ENCODE measurements at places on chromosomes 11 and 22. TPM values are rescaled to one million over a fixed set of nuclear protein-coding genes. Genes with fewer than 3 reads are reported as not detected.

The GRK3 gene
- 16.9 TPM for total RNA-seq

The ANKK1 gene
- total RNA-seq, result 2.4 TPM

The MUC2 gene
- total RNA-seq, result not detected

The APOBEC3B gene
- 1.5 TPM for total RNA-seq

The WBP2NL gene
- 12.7 TPM for total RNA-seq

DNA sequence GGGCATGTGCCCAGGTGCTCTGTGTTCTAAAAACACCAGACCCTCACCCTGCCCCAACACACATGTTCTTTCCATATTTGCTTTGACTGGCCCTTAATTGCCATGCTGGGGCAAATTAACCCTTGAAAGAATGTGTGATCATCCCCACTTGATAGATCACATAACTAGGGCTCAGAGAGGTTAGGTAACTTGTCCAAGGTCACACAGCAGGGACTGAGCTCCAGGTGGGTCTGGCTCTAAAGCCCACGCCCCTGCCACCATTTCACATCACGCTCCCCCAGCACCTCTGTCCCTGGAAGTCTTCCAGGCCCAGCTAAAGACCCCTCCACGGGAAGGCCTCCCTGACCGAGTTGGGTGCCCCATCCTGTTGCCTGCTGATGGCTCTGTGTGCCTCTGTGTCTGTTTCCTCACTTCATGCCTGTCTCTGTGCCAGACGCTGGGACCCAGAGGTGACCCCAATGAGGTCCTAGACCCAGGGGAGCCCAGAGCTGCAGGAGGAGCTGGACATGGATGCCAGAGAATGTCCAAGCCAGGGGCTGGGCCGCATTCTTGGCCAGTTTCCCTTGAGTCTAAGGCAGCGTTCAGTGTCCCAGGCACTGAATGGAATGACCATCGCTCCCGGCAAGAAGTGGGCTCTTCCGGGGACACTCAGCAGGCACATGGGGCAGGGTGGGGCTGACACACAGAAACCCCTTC, 79.7 kb downstream of the MYO7A start:
- DNase-seq, result no peak

DNA sequence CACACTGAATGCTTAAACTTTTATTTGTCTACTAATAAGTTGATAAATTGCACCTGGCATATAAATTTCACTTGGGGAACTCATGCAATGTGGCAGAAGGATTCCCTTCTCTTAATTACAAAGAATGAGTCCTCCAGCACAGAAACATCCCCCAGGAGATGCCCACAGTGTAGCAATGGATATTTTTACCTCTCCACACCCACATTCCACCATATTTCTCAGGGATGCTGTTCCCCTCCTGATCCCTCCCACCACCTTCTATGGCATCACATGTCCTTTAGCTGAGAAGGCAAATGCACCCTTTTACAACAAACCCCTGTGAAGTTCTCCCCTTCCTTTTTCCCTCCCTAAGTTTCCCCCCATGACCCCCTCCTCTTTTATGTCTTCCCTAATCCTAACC, 56.1 kb upstream of the UBASH3B start:
- no peak for DNase-seq

DNA sequence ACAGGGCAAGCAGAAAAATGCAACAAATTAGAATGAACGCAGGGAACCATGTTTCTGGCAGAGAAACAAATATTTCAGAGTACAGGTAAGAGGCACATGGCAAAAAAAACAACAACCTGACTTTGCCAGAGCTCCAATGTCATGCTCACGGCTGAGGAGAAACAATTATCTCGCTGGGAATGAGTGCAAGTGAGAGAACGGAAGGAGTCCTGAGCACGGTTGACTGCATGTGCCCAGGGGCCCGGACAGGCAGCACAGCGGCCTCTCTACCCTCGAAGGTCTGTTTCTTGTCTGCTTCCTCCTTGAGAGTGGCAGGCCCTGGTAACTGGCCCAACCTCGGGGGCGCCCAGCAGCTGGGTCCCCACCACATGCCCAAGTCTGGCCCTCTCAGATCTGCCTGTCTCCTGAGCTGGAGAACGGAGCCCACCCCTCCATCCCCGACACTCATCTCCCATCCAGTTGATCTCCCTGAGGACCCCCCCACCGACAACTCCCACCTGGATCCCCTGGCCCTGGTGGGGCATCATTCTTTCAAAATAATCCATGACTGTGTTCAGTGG, 24.6 kb upstream of the RTN4R start:
- DNase-seq, result no peak

- no peak for DNase-seq
These were observed 14.5 kb downstream of the CARS1 start for GRCh38 chr11:3042496-3043314.

DNA sequence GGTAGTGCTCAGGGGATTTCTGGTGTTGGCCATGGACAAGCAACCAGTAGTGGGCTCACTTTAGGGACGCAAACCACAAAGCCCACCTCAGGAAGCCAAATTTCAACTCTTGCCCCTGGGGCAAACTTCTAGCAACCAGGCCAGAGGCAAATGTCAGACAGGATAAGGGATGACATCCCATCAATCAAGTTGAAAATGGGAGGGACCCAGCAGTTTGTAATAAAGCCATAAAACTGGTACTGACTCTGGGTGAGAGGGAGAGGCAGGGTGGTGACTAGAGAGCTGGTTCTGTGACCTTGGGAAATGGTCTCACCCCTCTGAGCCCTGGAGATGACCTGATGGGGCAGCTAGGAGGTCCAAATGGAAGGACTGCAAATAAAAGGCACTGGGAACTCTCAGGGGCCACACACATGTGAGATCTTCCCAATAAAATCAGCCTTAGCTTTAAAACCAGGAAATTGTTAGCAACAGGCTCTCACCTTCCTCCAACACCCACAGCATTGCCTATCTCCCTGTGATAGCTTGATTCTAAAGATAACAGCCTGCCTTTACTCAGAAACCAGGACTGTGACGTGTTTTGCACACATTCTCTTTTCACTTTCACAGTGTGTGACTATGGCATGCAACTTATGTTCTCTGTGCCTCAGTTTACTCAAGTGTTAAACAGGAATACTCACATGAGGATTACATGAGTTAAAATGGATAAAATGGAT, 6.4 kb upstream of the TBC1D10A start:
- DNase-seq, result no peak

DNA sequence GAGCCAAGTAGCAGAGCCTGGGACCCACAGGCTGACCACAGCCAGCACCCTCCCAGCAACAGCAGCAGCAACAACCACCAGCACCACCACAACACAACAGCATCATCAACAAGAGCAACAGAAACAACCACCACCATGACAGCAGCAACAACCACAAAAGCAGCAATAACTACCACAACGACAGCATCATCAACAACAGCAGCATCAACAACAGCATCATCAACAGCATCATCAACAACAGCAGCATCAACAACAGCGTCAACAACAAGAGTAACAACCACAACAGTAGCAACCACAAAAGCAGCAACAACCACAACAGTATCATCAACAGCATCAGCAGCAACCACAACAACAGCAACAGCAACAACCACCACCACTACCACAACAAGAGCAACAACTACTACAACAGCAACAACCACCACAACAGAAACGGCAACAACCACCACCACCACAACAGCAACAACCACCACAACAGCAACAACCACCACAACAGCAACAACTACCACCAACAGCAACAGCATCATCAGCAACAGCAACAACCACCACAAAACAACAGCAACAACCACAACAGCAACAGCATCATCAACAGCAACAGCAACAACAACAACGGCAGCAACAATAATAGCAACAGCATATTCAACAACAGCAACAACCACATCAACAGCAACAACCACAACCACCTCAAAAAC, 22.1 kb upstream of the FGF3 start:
- no peak for DNase-seq

- no peak for DNase-seq
These were observed 4.7 kb downstream of the OLFML1 start for GRCh38 chr11:7490054-7490453.

GRCh38 chr11:120681434-120682331, 170.1 kb downstream of the GRIK4 start:
- DNase-seq, result no peak

DNA sequence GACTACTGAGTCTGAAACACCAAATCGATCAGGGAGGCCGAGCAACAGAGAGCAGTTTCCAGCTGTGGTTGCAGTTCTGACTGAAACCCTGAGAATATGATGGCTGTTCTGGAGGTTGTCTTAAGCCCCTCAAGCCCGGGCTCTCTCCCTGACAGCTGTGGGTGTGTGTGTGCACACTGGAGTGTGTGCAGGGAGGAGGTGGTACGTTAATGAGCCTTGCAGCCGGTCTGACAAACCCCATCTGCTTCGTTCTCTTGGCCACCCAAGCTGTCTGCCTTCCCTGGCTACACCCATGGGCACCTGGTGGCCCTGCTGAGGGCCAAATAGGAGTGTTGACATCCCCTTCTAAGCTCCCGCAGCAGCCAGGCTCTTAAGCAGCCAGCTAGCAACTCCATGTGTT, 189.8 kb downstream of the KIRREL3 start:
- DNase-seq, result no peak

DNA sequence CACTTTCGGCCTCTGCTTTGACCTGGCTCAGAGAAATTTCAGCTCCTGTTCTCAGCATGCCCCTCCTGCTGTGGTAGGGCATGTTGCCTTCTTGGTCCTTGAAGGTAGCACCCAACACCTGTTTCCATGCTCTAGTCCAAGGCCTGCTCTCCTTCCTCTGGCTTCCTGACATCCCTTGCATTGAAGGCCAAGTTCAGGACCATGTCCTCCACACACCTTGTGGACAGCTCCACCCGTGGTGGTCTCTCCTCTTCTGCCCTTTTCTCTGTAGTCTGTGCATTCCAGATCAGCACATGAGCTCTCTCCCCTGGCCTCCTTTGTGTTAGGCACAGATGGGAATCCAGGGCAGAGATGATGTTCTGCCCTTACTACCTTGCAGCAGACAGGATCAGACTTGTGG, 225.3 kb downstream of the ADAMTS15 start:
- DNase-seq, result no peak

DNA sequence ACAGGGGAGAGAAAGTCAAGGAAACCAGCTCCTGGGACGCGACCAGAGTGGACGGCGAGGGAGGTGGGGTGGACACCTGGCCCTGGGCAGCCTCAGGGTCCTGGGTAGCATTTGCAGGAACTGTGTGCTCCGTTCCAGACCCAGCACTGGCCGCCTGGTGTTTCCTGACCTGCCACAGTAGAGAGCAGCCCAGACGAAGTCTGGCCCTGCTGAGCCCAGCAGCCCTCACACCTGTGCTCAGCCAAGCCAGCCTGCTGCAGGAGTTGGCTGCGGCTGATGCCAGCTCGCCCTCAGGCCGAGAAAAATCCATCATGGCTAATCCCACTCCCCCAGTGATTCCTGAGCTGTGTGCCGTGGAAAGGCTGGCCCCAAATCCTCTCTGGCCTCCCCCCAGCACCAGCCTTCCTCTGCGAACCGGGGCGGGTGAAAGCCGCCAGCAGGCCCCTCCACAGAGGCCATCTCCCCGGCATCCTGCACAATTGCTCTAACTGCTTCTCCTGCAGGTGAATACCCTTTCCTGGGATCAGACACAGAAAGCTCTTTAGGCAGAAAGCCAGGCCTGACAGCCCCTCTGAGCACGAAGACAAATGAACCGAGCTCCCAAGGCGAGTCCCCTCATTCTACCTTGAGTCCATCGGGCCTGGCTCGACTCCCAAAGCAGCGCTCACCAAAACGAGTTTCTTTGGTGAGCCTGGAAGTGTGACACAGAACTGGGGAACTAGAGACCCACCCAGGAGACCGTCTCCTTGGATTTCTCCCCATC, 88.6 kb downstream of the RTL6 start:
- no peak for DNase-seq

DNA sequence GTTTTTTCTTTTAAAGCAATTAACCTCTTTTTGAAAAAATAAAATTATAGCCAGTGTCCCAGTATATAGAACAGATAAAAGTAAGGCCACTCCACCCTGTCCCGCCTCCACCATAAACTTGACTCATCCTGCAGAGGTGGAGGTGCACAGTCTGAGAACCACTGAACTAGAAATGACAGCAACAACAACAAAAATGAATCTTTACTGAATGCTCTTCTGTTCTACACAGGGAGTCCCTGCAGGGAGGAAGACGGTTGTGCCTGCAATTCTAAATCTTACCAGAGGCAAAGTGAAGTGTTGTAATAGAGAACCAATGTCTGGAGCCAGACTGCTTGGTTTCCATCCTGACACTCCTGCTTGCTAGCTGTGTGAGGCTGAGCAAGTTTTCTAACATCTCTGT, 162.3 kb downstream of the FBXO7 start:
- DNase-seq, result no peak

GRCh38 chr22:27466778-27467438, 334.6 kb downstream of the MN1 start:
- DNase-seq, result no peak

All from prostate gland (tissue), 2 donors.